ENCODE measurements at places on chromosomes 7 and 10.

DNA sequence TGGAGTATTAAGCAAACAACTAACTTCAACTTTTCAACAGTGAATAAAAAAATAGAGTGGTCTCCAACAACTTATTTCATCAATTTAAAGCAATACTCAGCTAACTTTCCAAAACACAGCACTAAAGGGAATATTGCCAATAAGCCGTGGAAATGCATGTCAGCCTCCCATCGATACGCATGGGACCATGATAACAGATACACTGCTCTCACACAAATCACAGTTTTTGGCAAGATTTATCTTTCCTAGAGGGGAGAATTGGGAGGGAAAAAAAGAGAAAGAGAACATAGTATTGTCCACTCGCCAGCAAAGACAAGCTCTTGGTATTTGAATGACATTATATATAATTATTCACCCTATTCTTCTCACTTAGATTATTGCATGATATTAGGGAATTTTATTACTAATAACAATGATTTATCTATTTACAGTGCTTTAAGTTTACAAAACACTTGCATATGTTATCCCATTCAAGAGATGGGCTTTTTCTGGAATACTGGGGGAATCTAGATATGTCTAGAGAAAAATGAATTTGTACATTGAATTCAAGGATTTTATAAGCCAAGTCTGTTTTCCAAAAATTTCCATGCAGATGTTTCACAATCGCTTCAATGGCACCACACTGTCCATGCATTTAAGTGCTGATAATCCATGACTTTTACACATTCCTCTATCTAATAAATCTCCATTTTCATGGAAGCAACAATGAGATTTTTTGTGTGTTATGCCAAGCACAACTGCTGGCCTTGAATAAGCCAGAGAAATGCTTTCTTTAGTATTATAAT, 194.0 kb upstream of the MGMT start:
- peak; percentile 45 for DNase-seq

- DNase-seq: no peak
These were observed 32.0 kb upstream of the FRAT2 start for GRCh38 chr10:97366572-97366971.

GRCh38 chr7:73705551-73705920, 13.9 kb downstream of the STX1A start:
- DNase-seq: no peak

GRCh38 chr7:85010306-85010705, 176.6 kb downstream of the SEMA3D start:
- DNase-seq: no peak

- no peak for DNase-seq
These were observed 966.7 kb upstream of the ZNF722 start for GRCh38 chr7:63031838-63032436.

DNA sequence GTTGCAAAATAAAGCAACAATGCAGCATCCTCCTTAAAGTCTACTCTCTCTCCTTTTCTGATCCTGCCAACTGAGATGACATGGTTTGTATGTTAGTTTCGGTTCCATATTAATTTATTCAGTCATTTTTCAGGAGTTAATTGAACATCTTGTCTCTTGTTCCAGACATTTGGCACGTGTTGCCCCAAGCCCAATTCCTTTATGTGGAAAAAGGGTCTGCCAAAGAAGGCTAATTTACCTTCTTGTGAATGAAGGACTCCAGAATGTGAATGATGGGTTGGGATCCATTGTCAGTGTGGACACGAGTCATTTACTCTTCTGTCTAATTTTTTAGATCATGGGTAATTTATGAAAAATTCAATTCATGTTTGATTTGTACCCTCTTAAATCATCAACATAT, 350.9 kb upstream of the LRGUK start:
- no peak for DNase-seq

GRCh38 chr7:44244282-44244681, 43.5 kb downstream of the YKT6 start:
- DNase-seq: no peak

- no peak for DNase-seq
These were observed 10.5 kb downstream of the POLR1F start for GRCh38 chr7:19698331-19698730.

DNA sequence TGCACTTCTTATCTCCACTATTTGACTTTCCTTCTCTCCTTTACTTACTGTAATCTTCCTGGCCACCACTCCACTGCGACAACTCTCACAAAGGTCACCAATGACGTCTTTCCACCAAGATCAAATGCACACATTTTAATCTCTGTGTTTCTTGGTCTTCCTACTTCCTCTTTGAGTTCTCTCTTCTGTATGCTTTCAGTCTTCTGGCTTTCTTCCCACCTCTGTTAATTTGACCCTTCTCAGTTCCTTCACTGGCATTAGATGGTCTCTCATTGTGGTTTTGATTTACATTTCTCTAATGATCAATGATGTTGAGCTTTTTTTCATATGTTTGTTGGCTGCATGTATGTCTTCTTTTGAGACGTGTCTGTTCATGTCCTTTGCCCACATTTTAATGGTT, 31.9 kb downstream of the FAM107B start:
- no peak for DNase-seq

GRCh38 chr7:90889210-90889609, 293.1 kb downstream of the CDK14 start:
- DNase-seq: no peak

Measured in lung (tissue), 17 donors.